HS-5 (cell line): ENCODE measurements at places on chromosomes 11 and 22.

- no peak for DNase-seq
Measured at GRCh38 chr22:49134076-49134475, 693.6 kb downstream of the BRD1 start.

GRCh38 chr11:8000390-8000789 is 13.3 kb downstream of the EIF3F start:
- DNase-seq = no peak

DNA sequence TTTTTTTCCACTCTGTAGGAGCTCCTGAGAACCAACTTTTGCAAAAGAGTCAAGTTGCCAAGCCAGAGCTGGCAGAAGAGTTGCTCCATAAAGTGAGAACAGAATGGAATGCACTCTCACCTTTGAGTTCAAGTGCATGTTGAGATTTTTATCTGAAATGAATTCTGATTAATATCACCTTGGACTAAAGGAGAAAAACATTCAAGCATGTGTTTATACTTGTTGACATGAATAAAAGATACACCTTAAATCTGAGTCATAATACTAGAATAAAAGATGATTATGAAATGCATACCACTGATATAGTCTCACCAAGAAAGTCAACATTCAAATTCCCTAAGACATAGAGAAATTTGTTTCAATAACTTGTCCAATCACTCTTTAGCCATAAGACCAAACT is 37.8 kb downstream of the ARL14EP start:
- no peak for DNase-seq

DNA sequence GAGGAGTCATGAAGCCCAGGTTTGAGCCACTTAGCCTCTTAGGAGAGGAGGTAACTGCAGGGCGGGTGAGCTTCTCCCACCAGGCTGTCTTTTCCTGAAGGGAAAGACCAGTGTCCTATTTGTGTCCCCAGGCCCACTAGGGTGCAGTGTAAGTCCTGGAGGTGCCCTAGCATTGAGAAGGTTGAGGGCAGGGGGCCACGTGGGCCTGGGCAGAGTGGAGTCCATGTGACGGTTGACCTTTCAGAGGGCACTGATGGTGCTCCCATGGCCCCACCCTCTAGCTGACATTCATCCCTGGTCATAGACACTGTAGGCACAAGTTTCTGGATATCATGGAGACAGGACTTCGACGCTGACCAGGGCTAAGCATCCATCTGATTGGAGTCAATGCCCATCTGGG is 44.1 kb upstream of the TP53I11 start:
- DNase-seq = no peak

- DNase-seq = no peak
Measured at GRCh38 chr11:119935349-119935925, 202.5 kb downstream of the TRIM29 start.

DNA sequence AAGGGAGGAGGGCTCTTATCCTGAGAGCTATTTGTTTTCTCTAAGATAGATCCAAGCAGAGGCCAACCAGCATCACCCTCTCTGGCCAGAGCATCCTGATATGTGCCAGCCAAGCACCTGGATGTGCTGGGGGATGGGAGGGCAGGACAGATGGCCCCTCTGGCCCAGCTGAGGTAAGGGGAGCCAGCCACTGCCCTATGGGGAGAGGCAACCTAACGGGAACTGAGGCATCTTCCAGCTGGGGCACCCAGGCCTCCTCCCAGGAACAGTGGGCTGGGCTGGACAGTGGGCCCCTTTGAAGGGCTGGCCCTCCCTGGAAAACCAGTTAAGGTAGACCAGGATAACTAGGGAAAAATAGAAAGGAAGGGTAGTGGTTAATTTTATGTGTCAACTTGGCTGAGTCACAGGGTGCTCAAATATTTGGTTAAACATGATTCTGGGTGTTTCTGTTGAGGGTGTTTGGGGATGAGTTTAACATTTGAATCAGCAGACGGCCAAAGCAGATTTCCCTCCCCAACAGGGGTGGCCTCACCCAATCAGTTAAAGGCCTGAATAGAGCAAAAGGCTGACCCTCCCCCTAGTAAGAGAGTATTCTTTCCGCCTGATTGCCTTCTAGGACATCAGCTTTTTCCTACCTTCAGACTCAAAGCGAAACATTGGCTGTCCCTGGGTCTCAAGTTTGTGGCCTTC is 595.1 kb downstream of the BUD13 start:
- no peak for DNase-seq
